CD4-positive, alpha-beta T cell treated with Interleukin-17A for 4 hours (primary cell): ENCODE measurements at places on chromosomes 6 and 20.

- DNase-seq = no peak
Observed at GRCh38 chr6:143782481-143782880, 60.7 kb upstream of the LTV1 start.

- no peak for DNase-seq
Observed at GRCh38 chr6:108727966-108728730, 120.1 kb upstream of the ARMC2 start.

DNA sequence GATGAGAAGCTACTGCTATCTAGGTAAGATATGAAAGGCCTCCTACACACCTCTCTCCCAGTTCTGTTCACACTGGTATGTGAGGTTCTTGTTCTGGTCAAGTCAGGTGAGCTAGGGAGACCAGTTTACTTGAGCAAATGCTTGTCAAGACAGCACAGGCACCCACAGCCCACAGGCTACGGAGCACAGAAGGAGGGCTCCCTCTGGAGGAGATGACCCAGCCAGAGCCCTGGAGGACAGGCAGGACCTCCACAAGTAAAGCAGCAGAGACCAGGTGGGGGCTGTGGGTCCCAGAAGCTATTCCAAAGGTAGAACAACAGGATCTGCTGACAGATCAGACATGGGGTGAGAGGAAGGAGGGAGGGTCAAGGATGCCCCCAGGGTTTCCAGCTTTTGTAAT, 13.2 kb downstream of the MMP24OS start:
- no peak for DNase-seq

DNA sequence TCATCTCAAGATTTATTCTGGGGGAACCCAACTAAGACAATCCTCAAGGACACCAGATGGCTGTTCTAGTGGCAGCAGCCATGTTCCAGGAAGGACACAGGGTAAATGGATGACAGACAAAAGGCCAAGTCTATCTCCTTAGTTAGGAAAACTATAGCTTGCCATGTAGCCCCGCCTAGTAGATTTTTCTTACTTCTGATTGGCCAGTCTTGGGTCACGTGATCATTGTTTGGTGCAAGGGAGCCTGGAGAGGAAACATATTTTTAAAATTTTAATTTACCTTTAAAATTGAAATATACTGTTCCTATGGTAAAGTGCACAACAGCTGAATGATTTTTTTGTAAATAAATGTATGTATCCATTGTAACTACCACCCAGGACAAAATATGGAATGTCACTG, 4.4 kb upstream of the KCNS1 start:
- DNase-seq = no peak

DNA sequence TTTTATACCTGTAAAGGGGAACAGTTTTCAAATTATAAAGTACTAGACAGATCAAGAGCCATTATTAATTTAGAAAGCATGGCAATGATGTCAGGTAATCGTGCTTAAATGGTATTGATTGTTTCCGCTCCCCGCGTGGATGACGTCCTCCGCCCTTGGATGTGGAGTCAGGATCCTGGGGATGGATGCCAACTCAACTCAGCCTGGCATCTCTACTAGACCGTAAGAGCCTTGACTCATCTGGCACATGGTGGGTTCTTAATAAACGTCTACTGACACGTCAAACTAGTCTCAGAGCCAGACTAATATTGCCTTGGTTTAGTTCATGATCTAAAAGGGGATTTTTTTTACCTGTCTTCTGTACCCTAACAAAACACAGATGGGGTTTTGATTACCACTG, 80.2 kb downstream of the LRFN2 start:
- DNase-seq = no peak
